Stimulated activated CD4-positive, alpha-beta T cell treated with anti-CD3 and anti-CD28 coated beads, Interleukin-1b, Interleukin-23, amount 100 ng/mL, for 1 hour (primary cell): ENCODE measurements at places on chromosomes 3 and 15.

- no peak for DNase-seq
These were observed 727.7 kb downstream of the NTRK3 start for GRCh38 chr15:87528873-87529272.

DNA sequence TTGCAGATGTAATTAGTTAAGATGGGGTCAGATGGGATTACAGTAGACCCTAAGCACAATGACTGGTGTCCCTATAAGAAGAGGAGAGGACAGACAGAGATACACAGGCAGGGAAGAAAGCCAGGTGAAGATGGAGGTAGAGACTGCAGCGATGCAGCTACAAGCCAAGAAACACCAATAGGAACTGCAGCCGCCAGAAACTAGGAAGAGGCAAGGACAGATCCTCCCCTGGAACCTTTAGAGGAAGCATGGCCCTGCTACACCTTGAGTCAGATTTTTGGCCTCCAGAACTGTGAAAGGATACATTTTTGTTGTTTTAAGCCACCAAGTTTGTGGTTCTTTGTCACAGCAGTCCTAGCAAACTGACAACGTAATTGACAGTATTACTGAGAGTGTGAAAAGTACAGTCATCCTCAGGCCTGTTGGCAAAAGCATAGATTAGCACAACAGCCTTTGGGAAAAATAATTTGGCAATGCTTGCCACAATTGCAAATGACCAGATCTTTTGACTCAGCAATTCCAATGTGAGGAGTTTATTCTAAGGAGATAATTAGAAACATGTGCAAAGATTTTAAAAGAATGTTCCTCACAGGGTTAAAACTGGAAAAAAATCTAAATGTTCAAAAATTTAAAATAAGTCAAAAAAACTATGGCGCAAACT lies 82.6 kb upstream of the TJP1 start:
- DNase-seq, result no peak

DNA sequence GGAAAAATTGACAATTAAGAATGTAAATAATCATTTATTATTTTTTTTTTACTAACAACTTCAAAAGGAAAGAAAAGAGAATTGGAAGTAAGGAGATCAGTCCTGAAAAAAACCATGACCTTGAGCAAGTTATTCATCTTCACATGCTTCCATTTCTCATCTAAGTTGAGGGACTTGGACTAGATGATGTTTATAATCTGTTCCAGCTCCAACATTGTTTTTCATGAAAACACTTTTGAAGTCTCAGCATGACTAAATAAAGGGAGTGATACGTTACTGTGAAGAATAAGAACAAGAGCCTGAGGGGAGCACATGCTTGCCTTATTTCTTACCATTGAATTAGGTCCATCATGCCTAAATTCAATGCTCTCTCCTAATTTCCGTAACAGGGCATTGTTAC lies 95.7 kb downstream of the STRIT1 start:
- no peak for DNase-seq

DNA sequence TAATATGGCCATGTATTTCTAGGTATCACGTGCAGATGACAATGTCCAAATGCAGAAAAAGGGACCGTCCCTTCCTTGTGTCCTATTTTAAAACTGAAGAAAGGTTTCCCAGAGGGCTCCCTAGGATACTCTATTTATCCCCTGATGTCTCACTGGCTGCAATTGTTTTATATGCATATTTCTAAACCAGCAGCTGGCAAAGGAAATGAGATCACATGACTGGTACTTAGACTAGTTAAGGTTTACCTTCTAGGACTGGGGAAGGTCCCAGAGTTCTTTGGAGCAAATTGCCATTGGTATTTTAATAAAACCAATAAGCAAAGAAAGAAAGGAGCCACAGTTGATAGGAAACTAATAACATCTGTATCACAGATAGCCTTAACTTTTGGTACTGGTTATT lies 29.5 kb downstream of the GTF2E1 start:
- DNase-seq, result no peak

DNA sequence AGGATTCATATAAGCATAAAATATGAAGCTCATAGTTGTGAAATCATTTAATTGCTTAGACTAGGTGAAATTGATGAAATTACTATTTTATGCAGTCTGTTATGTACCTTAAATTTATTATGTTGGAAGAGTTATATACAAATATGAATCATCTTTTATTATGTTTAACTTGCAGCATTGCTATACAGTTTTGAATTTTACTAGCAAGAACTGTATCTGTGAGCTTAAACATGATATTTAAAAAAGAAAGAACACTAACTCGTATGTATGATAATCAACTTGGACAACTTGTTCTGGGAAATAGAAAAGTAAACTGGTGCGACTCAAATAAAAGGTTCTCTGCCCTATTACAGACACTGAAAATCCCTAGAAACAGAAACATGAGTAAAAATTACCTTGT lies 1.8 kb downstream of the STX19 start:
- DNase-seq, result no peak

GRCh38 chr15:34233614-34234013 lies 8.8 kb downstream of the EMC4 start:
- DNase-seq, result no peak

DNA sequence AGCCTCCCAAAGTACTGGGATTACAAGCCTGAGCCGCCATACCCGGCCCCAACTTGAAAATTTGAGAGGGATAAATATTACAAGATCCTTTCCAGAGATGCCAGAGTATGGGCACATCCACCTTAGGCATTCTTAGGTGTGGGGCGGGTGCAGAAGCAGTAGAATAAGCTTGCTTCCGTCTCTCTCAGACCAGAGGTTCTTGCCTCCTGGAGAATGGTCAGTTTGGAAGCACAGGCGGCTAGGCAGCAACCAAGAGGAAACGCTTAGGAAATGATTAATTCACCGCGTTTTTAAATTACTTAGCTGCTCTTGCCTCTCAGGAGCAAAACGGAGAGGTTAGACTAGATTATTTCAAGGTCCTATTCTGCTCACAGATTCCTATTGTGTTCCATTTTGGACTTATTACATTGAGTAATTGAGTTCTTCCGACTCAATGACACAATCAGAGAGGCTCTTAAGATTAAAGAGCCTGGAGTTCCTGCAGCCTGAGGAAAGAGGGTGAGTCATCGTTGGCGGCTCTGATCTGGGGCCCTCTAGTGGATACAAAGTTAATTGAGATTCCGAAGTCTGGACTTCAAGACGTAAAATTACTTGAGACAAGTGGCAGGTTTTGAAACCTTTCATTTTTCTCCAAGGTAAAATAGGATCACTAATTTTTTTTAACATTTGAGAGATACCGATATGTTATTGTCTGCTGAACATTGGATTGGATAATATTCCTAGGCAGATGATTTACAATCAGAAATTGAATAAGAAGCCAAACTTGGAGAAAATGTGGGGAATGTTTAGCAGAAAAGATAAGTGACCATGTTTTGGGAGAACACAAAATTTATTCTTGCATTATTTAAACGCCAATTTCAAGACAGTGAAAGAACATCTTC lies 5.8 kb upstream of the TOPAZ1 start:
- DNase-seq, result peak; percentile 13

- DNase-seq, result no peak
These were observed 472.6 kb upstream of the NECTIN3 start for GRCh38 chr3:110598847-110599490.

GRCh38 chr15:25789616-25789999 lies 73.5 kb downstream of the ATP10A start:
- DNase-seq, result no peak

GRCh38 chr3:145269106-145269505 lies 891.9 kb downstream of the PLOD2 start:
- no peak for DNase-seq

- no peak for DNase-seq
These were observed 246.2 kb downstream of the UACA start for GRCh38 chr15:70517194-70517590.

DNA sequence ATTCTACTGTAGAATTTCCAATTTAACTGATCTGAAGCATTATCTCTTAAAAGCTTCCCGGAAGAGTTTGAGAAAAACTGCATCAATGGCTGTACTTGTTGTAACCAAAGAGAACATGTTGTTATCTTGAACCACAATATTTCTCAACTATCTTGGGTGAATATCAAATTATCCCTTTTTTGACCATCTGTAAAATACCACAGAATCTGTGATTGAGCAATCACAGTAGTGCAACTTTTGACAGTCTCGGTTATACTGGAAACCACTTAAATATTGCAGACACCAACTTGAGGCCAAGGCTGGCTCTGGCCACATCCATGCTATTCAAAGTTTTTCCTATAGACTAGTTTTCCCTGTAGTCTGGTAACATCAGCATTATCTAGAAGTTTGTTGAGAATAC lies 842.8 kb upstream of the EPHA6 start:
- no peak for DNase-seq

DNA sequence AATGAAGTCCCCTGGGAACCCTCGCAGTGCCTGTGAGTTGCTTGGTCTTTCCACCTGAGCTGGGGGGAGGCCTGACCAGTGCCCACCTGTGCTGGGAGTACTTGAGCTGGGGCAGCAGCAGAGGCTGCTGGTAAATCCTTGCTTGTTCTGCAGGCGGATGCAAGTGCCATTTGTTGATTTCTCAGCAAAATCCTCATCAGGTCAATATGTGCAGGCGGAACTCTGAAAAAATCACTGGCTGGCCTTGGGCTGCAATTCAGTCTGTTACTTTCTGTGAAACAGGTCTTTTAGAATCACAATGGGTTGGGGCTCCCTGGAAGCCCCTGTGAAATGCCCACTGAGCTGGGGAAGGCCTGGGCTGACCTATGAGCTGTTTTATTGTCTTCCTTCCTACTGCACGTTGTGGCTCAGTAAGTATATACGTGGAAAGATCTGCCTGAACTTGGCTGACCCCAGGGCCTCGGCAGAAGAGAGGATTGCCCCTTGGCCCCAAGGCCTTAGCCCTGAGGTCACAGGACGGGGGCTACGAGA lies 182.0 kb upstream of the RGMA start:
- no peak for DNase-seq

DNA sequence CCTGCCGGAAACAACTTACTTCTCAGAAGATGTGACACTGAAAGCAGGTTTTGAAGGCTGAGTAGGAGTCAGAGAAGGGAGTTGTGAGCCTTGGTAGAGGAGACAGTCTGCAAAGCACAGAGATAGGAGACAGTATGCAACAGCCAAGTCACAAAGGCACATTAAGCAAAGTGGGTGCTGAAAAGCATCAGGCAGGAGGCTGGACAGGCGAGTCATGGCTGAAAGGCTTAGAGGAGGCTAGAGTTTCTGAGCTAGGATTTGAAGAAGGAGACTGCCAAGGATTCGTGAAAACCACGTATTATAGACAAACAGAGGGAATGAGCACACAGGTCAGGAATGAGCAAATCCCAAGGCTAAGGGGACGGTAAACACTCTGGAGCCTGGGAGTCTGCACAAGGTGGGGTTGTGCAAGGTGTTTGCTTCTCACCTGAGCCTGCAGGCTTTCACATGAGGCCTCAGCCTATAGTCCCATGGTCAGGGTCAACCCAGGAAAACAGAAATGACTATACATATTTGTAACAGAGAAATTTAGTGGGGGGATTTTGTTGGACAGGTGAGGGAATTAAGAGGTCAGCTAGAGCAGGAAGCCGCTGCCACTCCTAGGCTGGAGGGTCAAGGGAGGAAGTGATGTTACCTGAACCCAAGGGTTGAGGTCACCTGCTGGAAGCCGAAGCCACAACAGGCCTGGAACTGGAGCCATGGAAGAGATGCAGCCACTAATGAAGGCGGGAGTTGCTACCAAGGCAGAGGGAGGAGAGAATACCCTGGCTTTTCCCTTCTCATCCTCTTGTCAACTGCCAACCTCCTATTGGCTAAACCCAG lies 23.1 kb upstream of the TRIM71 start:
- DNase-seq, result no peak

DNA sequence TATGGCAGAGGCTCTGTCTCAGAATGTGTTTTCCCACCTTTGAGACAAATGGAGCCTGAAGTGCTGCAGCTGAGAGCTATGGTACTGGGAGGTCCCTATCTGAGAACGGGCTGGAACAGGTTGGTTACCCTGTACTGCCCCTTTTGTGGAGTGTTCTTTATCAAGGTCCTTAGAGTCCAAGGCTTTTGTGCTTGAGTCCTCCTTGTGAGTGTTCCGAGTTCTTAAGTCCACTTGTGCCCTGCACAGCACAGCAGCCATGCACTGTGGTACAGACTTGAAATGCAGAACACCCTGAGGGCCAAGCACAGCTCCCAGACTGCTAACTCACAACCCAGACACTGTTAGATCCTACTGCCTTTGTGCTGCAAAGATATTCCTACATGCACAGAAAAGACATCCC lies 67.8 kb downstream of the ARHGAP31 start:
- no peak for DNase-seq

GRCh38 chr3:58021962-58022361 lies 13.7 kb downstream of the FLNB start:
- DNase-seq, result no peak
